ENCODE measurements at places on chromosomes 6 and 20.

DNA sequence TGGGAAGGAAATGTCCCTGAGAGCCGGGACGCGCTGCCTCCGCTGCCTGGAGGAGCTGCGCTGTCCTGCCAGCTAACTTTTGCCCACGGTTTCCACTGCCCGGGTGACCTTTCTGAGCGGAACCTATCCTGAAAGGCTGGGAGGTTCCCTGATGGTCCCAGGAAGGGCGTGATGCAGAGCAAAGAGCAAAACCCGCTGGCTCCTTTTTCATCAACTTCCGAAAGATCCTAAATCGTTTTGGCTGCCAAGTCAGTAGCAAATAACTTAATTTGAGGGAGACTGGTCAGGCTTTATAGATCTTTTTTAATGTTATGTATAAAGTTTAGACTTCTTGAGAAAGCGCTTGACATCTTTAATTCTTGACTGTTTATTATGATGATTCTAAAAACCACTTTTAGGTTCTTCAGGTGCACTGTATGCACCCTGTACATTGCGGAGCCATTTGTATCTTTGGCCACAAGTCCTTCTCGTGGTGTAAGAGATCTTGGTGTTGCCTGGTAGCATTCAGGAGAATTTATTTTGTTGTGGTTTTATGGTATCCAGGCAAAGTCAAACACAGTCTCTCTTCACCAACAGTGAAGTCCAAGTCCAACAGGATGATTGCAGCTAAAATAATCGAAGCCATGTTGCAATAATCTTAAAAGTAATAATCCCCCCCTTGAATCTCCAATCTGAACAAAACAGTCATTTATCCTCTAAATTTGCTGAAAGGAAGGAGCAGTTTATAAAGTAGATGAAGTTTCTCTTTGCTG lies at the start of gene SYNE1:
SYNE1 (minus strand) TSS at position 67 of the 752 bp plus-strand sequence. CDS start 9,031 bp downstream, outside the sequence.
- DNase-seq, result no peak

DNA sequence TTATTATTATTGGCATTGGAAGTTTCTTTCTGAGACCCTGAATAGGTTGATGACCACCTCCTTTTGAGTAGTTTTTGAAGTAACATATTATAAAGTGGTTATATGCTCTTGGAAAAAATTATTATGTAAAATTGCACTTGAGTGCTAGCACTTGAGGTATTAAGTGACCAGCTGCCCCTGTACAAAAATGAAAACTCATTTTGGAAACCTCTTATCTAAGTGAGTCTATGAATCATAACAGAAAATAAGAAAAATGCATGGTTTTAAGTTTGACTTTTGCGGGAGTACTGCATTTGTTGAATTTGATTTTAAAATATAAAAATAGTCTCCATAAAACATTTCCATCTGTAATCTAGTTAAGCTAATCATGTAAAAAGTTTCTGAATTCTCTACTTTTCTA lies 248.3 kb downstream of the TMEM242 start:
- no peak for DNase-seq

DNA sequence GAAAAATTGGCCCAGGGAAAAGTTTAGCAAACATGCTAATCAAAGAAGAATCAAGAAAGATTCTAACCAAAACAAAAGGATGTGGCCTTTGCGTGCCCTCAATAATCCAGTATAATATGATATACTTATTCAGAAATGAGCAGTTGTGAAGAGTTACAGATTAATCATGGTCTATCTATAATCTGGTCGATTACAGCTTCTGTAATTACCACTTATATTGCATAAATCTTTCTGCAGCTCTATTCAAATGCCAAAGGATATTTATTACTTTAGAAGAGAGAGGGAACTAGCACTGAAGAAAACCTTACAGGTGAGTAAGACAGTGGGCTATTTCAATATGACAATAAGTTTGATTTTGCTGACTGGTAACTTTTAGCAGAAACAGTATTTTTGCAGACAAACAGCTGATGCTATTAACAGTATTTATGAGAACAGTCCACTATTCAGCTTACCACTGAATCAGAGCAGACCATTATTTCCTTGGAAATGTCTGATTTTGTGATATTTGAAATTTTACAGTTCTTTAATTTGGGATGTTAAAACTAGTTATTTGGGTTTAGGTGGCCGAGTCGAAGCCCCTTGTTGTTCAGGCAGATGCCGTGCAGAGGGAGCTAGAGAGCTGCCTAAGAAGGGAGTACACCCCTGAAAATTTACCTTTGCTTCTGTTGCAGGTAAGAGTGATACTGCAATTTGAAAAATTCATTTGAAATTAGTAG lies 92.2 kb downstream of the CEP57L1 start:
- DNase-seq, result peak; percentile 33

GRCh38 chr6:150606647-150607328 lies 7.1 kb downstream of the PLEKHG1 start:
- no peak for DNase-seq

DNA sequence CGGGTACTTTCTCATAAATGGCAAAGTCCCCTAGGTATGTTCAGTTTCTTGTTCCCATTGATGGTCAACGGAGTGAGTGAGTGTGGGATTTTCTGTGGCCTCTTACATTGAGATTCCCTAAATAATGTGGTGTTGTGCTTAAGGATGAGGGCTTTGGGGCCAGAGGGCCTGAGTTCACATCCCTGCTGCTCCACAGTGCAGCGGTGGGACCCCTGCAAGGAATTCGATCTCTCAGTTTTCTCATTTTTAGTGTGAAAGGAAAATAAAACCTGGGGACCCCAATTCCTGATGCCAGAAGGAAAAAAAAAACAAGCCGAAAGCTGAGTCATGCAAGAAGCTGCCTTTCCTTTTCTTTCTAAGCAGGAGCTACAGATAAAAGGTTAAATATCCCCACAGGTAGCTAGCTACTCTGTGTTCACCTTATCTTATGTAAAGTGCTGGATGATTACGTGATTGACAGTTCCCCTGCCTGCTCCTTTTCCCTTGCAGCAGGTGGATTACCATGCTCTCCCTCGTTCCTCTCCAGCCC lies 120.2 kb upstream of the CLDN20 start:
- DNase-seq, result no peak

DNA sequence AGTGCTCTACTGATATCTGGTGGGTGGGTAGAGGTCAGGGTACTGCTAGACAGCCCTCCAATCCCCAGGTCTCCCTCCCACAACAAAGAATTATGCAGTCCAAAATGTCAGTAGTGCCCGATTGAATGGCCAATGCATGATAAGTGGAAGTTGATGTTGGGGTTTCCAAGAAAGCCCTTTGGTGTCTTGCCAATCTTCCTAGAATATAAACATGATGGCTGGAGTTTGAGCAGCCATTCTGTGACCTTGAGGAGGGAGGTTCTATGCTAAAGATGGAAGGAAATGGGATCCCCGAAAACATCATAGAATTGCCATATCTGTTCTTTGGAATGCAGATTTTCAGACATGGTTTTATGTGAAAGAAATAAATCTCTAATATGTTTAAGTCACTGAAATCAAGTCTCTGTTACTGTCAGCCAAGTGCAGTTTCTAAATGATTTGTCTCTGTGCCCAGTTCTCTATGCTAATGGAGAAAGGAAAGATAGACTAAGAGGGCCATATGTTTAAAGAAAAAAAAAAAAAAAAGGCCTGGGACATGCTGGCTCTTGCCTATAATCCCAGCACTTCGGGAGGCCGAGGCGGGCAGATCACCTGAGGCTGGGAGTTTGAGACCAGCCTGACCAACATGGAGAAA lies 32.8 kb upstream of the PTPN1 start:
- DNase-seq, result no peak

GRCh38 chr6:20703049-20703448 lies 168.8 kb downstream of the CDKAL1 start:
- DNase-seq, result no peak

- no peak for DNase-seq
These were observed 79.4 kb downstream of the ASXL1 start for GRCh38 chr20:32437391-32438074.

DNA sequence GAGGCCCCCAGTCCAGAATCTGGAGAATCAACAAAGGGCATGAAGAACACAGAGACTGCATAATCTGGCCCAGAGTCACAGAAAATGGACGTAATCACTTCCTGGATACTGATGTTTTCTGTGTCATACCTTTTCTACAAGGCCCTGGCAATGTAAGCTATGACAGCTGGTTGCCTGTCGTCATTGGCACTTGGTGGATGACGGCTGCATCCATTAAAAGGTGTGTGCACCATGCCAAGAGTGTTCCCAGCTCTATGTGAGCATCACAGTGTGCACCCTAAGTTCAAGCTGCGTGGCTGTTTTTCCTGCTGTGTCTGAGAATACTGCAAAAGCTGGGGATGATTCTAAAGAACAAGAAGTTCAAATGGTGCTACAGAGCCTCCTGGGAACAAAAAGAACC lies 275.2 kb upstream of the CNR1 start:
- no peak for DNase-seq

Measured in spinal cord (tissue), 10 donors.